Left lung (tissue), 14 donors: ENCODE measurements at places on chromosomes 5 and 9. TPM values are rescaled to one million over a fixed set of nuclear protein-coding genes. Genes with fewer than 3 reads are reported as not detected.
A peak's percentile ranks its signal among the peaks of the same experiment; 100 is the strongest.

The OR1Q1 gene
- not detected for polyA plus RNA-seq

The GALNT12 gene
- 14.7 TPM for polyA plus RNA-seq

The ADAMTS19 gene
- polyA plus RNA-seq: 0.42 TPM

The C8G gene
- polyA plus RNA-seq: 0.56 TPM

- no peak for DNase-seq
These were observed 184.0 kb downstream of the PBX3 start for GRCh38 chr9:125931211-125931610.

The CTNND2 gene
- 1.6 TPM for polyA plus RNA-seq

- DNase-seq: no peak
These were observed 116.0 kb downstream of the VAV2 start for GRCh38 chr9:133876144-133876543.

DNA sequence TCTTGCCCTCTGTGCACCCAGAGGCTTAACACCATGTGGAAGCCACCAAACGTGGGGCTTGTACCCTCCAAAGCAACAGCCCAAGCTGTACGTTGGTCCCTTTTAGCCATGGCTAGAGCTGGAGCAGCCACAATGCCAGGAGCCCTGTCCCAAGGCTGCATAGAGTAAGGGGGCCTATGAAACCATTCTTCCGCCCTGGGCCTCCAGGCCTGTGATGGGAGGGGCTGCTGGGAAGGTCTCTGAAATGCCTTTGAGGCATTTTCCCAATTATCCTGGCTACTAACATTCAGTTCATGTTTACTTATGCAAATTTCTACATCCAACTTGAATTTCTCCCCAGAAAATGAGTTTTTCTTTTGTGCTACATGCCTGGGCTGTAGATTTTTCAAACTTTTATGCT, 33.8 kb downstream of the CHSY3 start:
- no peak for DNase-seq

The PCDHB12 gene
- 6.8 TPM for polyA plus RNA-seq

DNA sequence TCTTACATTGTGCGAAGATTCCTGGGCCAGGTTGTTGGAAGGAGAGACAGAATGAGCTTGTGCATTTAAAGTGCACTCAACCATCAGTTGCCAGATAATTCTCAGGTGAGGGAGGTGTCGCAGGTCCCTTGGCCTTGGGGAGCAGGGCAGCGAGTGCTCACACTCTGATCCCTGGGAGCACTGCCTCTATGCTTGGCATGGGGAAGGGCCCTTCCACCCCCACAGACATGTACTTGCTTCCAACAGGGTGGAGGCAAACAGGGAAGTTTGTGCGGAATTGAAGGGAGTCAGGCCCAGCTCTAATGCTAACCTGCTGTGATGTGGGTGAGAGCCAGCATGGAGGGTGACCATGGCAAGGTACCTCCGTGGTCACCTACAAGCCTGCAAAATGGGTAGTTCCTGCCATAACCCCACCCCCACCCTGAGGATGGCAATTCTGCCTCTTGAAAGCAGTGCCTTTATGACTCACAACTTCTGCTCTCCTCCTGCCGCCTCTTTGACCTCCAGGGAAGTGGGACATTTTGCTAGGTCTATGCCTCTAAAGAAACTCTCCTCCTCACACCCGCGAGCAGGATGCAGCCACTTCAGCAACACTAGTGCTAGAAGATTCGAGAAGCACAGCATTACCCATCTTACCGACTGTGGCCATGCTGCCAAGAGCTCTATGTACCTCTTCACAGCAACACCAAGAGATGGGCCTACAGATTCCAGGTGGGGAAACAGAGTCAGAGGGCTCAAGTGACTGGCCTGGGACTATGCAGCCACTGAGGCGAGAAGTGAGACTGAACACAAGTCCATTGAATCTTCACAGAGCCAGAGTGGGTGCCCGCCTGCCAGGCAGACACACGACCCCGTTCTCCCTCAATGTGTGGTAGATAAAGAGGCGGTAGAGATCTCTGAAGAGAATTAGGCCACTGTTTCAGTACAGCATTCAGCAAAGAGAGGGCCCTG, 22.1 kb upstream of the SLC25A51 start:
- no peak for DNase-seq

The CCL27 gene
- 1.6 TPM for polyA plus RNA-seq

- DNase-seq: no peak
These were observed 232.6 kb upstream of the ANKRD55 start for GRCh38 chr5:56465769-56466135.

DNA sequence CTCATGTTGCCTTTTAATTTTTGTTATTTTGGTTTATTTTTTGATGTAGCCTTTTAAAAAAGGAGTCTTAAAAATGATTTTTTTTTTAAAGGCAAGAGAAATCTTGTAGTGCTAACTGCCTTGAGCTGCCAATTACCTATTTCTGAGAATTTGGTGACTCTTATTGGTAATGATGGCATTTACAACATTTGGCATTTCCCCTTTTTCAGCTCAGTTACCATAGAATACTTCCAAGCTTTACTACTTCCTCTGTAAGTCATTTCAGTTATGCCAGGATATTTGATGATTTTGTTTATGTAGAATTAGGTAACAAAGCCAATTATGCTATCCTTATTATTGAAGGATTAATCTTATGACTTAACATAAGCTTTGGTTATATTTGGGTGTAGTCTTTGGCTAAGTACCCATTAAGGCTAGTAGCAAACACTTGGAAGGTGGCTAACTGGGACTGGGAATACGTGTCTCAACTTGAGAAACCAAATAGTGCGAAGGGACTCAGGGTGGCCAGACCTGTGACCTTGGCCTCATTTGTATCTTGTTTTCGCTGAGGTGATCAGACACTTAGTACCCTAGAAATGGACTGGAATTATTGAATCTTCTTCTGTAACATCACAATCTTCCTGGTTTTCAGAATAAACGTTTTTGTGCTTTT, 27.7 kb downstream of the CDC37L1 start:
- no peak for DNase-seq

GRCh38 chr5:137609127-137609526, 110.0 kb upstream of the SPOCK1 start:
- DNase-seq: no peak

GRCh38 chr5:148454576-148454975, 70.8 kb downstream of the FBXO38 start:
- no peak for DNase-seq

- no peak for DNase-seq
These were observed 445.8 kb upstream of the RIOK2 start for GRCh38 chr5:97628807-97629206.

- DNase-seq: no peak
These were observed 336.7 kb upstream of the KIF2A start for GRCh38 chr5:61969347-61969746.

- DNase-seq: no peak
These were observed 1881.5 kb downstream of the EFNA5 start for GRCh38 chr5:105789246-105789645.

GRCh38 chr5:83654427-83654994, 66.1 kb downstream of the HAPLN1 start:
- no peak for DNase-seq

DNA sequence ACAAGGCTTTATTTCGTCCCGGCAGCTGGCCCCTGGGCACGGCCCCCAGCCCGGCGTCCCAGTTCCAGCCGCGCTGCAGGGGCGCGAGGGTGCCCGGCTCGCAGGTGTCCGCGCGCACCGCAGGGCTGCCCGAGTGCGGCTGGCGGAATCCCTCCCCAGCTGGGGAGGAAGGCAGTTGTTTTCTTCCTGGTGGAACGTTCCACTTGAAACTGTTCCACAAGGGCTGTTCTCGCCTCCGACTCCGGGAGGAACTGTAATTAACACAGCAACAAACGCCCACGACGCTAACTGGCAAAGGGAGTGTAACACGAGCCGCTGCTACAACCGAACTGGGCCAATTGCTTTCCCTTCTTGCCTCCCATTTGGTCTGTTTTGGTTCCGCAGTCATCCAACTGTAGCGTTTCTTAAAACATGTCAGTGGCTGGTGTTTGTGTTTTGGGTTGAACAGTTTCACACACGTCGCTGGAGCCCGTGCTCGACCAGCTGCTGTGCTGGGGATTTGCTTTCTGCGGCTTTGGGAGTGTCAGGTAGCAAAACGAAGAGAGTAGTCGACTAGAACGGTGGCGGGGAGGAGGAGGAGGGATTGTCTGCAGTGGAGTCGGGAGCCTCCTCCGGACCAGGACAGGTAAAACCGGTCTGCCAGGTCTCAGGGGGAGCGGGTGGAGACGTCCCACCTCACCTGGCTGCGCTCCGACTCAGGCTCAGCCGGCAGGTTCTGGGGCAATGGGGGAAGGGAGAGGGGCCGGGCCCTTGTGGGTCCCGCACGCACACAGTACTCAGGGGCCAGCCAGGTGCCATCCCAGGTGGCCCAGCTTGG, 131.6 kb upstream of the NIPBL start:
- DNase-seq: peak; percentile 90

The IGIP gene
- polyA plus RNA-seq: 4.7 TPM

The IRX2 gene
- polyA plus RNA-seq: 53.2 TPM

The ADRB2 gene
- polyA plus RNA-seq: 1.4 TPM

DNA sequence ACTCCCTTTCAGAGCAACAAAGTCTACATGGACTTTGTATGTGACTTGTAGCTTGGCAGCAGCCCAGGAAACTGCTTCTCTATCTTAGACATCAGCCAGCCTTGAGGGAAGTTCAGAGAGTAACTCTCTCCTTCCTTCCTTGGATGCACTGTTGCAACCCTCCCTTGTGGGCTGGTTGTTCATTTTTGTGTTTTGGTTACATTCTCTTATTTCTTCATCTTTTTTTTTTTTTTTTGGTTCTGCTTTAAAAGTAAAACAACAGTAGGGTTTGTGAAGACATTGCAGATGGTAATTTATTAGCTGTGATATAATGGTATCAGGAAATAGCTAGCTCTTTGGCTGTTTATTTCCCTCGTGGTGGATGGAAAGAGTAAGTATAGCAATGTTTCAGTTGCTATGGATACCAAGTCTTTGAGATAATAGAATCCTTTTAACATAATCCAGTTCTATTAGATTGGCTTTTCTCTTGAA, 97.9 kb upstream of the MAMDC2 start:
- no peak for DNase-seq

DNA sequence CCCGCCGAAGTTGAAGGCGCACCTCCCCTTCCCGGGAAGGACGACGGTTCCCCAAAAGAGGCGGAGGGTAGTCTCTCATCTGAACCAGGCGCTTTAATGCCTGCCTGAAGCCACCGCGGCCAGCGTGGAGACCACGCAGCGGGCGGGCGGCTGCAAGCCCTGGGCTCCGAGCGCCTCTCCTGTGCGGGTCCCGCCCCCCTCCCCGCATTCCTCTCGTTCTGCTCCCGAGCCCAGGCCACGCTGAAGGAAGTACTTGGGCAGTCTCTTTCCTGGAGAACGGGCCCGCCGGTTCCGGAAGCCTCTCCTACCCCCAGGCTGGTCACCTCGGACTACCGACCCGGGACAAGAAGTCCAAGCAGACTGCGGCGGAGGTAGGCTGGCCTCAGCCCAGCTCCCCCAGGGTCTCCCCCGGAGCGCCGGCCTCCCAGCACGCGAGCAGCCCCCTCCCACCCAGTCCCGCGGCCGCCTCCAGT, 571 bp downstream of the PPIC start:
- DNase-seq: peak; percentile 49

The NEUROG1 gene
- not detected for polyA plus RNA-seq

- no peak for DNase-seq
These were observed 23.0 kb downstream of the VAV2 start for GRCh38 chr9:133968966-133969617.

- no peak for DNase-seq
These were observed 218.5 kb downstream of the SPOCK1 start for GRCh38 chr5:137280656-137281055.

The IFNB1 gene
- polyA plus RNA-seq: not detected

- peak; percentile 72 for DNase-seq
These were observed 500.0 kb upstream of the C9orf72 start for GRCh38 chr9:28073270-28073669.

GRCh38 chr5:102737161-102737560, 17.9 kb upstream of the PAM start:
- DNase-seq: no peak

DNA sequence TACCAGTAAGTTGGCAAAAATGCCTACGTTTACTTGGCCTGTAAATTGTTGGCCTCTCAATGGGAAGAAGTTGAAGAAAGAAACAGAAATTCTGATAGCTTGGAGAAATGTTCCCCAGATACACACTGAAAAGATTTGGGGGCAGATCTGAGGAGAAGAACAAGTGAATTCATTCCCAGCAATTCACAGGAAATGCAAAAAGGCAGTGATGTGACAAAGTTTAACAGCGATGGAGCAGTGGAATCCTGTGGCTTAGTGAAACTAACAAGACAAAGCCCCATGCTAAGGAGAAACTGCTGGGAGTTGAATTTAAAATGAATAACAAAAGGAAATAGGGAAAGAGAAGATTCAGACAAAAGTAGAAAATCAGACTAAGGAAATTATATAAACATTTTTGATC, 213.2 kb upstream of the EDIL3 start:
- DNase-seq: no peak

DNA sequence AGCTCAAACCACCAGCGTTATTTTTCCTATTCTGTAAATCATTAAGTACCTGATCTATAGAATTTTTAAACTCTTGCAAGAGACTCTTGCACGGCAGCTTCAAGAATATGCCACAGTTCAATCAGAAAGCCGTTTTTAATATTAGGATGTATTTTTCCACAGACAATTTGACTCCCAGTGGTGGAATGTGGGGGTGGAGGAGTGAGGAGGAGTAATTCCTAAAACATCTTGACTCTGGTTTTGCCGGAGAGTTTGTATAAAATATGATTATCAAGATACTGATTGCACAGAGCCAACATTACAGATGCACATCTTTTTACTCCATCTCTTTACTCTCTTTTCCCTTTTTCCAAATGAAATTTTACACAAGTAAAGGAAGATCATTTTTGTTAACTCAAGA, 288.3 kb downstream of the ENC1 start:
- DNase-seq: no peak

The ARSI gene
- polyA plus RNA-seq: 27.8 TPM

The SPATA31A3 gene
- not detected for polyA plus RNA-seq

DNA sequence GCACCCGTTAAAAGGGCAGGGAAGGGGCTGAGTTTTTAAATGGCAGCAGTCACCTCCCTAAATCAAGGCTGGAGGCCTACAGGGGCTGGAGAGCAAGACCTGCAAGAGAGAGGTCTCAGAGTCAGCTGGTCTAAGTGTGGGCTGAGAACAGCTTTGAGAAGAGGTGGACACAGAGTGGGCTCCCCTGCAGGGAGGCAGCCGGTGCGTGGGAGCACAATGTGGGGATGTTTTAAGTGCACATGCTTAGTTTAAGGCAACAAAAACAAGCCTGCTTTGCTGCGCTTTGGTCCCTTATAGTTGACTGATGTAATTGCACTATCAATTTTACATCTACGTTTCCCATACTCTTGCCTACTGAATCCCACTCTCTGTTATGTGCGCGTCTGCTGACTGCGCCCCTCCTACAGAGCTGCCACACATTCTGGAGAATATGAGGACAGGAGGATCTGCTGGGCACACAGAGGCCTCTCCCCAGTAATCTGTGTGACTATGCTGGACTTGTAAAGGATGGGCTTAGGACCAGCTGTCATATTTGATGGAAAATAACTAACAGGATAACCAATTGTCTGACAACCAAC, 62.0 kb upstream of the ICE1 start:
- DNase-seq: no peak

GRCh38 chr5:113748403-113748802, 234.9 kb downstream of the YTHDC2 start:
- DNase-seq: no peak

DNA sequence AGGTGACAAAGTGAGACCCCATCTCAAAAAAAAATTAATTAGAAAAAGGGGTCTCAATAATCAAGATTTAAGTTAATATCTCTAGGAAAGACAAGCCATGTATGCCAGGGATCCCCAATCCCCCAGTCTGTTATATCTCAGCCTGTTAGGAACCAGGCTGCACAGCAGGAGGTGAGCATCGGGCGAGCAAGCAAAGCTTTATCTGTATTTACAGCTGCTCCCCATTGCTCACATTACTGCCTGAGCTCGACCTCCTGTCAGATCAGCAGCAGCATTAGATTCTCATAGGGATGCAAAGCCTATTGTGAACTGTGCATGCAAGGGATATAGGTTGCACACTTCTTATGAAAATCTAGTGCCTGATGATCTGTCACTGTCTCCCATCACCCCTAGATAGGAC, 116.8 kb downstream of the TARS1 start:
- DNase-seq: no peak
